ENCODE measurements at places on chromosomes 5 and 9.

DNA sequence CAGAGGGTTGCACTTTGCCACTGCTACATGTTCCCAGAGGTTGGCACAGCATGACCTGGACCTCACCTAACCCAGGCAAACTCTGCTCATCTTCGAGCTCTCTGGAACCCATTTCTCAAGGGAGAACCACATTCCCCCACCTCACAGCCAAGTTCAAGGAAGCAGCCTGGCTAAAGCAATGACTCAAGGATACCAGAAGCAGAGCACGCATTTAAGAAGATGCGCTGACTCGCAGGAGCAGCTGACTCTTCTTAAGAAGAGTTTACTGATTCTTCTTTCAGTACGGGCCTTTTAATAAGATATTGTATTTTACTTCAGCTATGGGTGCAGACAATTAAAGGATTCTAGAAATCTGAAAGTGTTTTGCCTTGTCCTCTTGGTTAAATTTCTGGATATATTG, 4.1 kb upstream of the SEMA5A start:
- DNase-seq, result no peak

DNA sequence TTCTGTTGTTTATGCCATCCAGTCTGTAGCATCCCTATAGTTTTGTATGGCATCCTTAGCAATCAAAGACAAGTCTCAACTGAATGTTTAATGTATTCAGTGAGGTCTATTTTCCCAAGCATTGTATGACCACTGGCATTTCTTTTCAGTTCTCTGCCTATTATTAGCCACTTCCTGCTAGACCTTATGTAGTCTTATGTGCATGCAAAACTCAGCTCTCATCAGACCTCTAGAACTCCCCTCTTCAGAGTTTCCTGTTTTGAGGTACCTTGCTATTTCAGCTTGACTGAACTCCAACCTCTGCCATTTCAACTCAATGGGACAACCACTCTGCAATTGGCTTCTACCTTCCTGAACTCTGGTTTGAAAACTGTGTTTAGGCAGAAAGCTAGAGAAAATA, 113.2 kb downstream of the SLC25A46 start:
- DNase-seq, result no peak

GRCh38 chr9:27395484-27395921, 98.6 kb upstream of the EQTN start:
- no peak for DNase-seq

DNA sequence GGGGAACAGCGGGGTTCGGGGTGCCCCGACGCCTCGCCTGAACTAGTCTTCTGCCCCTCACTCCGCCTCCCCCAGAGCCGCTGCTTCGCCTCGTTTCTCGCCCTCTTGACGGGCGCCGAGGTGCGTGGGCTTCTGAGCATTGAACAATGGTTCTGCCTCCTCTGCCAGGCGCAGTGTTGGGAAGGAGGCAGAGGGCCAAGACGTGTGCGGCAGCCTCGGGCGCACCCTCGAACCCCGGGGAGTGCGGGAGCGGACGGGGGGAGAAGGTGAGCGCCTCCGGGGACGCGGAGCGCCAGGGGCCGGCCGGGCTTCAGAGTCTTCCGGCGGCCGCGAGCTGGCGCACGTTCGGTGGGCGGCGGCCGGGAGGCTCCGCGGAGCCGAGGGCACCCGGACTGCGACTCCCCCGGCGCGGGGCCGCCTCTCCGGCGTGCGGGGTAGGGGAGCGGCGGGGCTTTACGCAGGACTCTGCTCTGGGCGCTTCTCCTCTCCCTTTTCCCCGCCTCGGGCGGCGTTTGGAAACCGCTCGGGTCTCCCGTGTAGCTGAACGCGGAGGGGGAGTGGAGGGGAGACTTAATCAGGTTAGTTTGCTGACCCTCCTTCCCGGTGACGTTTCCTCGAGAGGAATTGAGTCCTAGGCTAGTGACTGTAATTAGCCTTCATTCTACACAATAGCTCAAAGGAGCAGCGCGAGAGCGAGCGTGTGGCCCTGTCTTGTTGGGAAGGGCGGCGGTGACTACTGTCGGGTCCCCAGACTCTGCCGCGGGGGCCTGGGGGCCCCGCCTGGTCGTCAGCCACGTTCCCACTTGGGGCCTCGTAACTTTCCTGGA, 1.1 kb downstream of the VLDLR start:
- peak; percentile 48 for DNase-seq

DNA sequence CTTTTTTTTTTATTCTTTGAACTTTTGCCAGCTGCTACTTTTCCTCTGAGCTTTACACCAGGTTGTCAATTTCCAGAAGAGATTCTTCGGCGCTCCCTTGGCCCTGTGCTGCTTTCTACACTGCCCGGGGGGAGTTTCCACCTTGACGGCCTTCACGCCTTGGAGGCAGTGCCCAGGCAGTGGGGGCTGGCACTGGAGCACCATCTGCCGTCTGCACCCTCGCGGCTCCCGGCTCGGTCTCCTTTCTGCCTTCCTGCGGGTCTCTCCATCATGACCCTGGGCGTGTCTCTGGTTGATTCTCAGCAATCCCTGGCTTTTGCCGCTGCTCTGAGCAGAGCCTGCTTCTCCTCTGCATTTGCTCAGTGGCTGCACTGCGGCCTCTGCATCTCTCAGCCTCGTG, 2.9 kb downstream of the SLC6A18 start:
- no peak for DNase-seq

DNA sequence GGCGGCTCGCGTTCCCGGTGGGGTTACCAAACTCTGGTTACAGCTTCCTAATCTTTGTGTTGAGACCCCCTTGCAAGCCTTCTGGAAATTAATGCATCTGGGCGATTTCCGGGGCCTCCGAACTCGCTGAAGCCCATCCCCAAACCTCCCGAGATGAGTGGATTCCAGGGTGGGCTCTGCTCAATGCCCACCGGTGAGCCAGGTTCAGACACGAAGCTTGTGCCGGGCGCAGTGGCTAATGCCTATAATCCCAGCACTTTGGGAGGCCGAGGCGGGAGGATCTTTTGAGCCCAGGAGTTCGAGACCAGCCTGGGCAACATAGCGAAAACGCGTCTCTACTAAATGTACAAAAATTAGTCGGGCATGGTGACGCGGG, 356 bp upstream of the HACD4 start:
- DNase-seq, result no peak
